ENCODE measurements at places on chromosomes 13 and 19.

DNA sequence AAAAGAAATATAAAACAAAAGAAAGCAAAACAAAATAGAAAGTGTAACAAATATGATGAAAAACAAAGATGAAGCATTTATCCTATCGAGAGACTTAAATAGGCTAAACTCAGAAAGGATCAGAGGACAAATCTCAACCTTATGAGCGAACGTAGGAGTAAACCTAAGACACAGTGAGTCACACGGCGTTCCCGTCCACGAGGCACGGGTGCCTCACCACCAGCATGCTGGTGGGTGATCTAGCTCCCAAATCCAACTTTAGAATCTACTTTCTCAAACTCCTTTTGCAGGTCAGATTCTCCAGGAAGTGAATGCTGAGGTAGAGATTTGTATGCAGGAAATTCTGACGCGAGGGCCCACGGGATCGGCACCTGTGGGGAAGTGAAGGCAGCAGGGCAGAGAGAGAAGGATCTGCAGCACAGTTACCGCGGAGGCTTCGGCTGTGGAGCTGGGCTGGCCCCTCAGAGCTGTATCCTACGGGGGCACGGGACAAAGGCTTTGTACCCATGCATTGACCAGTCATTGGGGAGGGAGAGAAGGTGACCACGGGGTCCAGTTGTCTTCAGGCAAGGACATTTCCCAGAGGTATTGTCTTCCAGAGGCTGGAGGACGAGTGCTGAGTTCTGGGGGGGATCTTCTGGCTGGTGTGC is 7.5 kb upstream of the MIER2 start:
- DNase-seq, result no peak

DNA sequence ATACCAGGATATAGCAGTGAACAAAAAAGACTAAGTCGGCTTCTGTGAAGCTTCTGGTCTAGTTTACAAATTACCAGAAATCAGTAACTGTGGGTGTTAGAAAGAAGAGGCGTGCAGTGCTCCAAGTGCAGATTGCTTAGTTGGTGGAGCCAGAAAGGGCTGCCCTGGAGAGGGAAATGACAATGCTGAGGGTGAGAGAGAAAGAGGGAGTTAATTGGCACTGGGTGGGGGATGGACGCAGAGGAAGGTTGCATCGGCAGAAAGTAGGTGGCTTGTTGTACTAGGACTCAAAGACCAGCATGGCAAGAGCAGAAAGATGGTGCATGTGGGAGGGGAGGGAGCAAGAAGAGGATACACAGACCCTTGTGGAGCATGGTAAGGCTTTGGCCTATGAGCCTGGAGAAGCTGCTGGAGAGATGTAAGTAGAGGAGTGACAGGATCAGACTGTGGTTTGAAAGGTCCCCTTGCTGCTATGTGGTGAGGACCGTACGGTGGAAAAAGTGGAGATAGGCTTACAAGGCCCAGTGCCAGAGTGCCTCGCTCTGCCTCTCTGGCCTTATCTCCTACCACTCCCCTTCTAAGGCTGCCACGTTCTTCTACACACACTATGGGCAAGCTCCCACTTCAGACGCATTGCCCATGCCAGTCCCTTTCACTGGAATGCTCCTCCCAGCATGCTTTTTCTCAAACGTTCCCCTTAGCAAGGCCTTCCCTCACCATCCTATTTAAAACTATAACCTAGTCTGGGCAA is 13.5 kb downstream of the SMG9 start:
- DNase-seq, result no peak

DNA sequence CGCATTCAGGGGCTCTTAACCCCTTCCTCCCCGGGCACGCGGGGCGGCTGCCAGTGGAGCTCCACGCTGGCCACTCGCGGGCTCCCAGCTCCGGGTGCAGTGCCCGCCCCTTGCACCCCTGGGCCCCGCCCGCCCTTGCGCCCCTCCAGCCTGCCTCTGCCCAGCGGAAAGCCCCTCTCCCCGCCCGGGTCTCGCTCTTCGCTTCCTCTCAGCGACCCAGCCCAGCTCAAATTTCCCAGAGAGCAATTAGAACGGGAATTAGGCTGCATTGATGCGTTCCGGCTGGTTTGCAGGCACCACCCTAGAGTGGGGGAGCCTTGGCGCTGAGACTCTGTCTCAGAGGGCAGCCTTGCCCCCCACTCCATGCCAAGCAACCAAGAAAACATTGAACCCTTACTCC is 1.8 kb upstream of the GSX1 start:
- DNase-seq, result no peak

GRCh38 chr19:31177246-31177645 is 172.0 kb downstream of the TSHZ3 start:
- DNase-seq, result no peak

- DNase-seq, result no peak
Measured at GRCh38 chr13:57813651-57814050, 182.1 kb downstream of the PCDH17 start.

GRCh38 chr13:23456437-23457210 is 23.1 kb upstream of the SACS start:
- DNase-seq, result no peak

GRCh38 chr19:29266603-29267002 is 53.7 kb upstream of the UQCRFS1 start:
- no peak for DNase-seq

DNA sequence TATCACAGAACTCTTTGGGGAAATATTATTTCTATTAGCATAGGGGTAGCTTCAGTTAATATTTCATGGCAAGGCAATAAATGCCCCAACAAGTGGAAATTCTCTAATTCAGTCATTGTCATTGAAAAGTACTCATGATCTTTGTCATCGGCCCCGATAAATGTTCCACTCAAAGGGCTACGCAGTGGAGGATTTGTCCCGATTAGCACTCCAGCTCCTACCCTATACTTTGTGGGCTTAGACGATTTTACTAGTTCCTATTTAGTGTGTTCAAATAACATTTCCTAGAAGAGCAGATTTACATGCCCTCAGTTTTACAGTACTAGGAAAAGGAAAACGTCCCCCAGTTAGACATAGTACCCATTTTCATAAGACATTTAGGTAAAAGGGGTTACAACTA is 38.0 kb upstream of the ATP12A start:
- no peak for DNase-seq

- no peak for DNase-seq
Measured at GRCh38 chr13:93686399-93686798, 459.8 kb downstream of the GPC6 start.

DNA sequence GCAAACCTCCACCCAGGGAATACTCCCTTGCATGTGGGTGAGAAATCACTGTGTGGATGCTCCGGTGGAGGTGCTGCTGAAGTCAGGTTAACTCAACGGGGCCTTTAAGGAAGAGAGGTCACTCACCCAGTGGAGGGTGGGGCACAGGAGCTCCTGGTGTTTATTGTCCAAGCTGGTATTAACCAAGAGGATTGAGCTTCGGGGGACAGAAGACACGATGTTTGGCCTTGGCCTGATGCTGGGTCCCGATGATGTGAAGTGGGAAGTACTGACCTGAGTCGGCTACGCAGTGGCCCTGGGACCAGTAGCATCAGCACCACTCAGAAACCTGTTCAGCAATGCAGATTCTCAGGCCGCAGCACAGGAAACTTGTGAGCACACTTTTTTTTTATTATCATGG is 85.7 kb upstream of the WASF3 start:
- DNase-seq, result no peak

- DNase-seq, result no peak
Measured at GRCh38 chr13:37417060-37417441, 181.5 kb downstream of the POSTN start.

DNA sequence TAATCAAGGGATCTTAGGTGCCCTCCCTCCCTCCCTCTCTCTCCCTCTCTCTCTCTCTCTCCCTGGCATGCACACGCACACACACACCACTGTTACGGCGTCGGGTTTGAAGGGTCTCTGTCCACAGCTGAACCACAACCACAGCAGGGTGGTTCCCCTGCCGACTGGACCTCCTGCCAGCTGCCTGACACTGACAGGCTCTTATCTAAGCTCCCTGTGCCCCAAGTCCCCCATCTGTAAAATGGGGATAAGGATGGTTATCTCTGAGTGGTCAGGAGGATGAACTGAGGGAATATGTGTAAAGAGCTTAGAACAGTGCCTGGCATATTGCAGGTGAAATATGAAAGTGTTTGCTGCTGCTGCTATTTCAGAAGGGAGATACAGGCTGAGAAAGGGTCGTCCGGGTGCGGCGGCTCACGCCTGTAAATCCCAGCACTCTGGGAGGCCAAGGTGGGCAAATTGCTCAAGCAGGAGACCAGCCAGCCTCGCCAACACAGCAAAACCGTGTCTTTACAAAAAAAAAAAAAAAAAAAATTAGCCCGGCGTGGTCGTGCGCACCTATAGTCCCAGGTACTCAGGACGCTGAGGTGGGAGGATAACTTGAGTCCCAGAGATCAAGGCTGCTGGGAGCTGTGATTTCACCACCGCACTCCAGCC is 852 bp upstream of the SHISA7 start:
- DNase-seq, result no peak

DNA sequence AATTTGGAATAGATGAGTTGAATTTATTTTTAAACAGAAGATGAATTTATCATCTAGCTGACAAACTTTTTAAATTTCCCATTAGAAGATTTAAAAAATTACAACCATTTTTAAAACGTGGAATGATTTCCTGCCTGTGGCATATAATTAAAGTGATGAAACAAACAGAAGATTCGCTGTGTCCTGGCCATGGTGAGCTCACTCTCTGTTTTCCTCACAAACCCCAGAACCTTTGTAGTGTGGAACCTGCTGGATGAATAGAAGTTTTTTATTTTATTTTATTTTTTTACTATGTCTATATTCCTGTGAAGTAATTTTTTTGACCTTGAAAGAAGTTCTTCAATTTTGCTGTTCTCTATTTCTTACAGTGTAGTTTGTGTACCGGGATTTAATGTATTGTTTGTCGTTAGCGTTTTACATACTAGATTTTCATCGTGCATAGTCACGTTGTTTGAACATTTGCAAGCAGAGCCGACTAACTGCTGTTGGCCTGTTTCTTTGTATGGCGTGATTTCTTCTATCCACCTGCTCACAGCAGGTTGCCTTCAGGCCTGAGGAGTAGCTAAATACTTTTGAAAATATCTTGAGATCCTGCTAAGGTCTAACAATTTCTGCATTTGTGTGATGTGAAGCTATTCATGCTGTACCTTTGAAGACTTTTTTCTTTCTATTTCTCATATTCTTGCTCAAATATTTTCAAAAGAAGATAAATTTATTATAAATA is 149.2 kb downstream of the GGACT start:
- no peak for DNase-seq

GRCh38 chr19:16204005-16204294 is 6.2 kb downstream of the AP1M1 start:
- DNase-seq, result no peak

DNA sequence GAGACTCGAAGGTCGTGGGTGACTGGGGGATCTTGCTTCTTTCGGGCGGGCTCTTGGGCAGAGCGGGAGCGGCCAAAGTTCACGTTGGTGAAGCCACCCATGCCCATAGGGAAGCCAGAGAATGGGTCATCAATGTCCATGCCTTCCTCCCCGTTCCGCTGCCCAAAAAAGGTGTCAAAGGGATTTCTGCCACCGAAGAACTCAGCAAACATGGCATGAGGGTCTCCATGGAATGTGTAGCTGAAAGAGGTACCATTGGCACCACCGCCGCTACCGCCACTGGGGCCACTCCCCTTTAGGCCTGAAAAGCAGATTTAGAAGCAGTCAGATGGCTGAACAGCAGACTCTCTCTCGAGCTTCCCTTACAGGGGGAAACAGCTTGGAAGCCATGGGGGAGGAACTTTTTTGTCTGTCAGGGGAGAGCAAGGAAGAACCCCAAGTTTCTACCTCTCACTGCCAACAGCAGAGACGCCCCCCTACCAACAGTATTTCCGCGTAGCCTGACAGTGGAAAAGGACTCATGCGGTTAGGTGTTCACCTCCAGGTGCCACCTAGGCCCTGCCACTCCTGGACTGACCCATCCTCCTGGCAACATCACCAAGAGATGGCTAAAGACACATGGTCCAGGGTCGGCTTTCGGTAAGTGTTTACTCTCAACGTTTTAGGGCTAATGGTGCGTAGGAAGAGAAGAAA is 1.3 kb downstream of the DNAJB1 start:
- DNase-seq, result no peak

DNA sequence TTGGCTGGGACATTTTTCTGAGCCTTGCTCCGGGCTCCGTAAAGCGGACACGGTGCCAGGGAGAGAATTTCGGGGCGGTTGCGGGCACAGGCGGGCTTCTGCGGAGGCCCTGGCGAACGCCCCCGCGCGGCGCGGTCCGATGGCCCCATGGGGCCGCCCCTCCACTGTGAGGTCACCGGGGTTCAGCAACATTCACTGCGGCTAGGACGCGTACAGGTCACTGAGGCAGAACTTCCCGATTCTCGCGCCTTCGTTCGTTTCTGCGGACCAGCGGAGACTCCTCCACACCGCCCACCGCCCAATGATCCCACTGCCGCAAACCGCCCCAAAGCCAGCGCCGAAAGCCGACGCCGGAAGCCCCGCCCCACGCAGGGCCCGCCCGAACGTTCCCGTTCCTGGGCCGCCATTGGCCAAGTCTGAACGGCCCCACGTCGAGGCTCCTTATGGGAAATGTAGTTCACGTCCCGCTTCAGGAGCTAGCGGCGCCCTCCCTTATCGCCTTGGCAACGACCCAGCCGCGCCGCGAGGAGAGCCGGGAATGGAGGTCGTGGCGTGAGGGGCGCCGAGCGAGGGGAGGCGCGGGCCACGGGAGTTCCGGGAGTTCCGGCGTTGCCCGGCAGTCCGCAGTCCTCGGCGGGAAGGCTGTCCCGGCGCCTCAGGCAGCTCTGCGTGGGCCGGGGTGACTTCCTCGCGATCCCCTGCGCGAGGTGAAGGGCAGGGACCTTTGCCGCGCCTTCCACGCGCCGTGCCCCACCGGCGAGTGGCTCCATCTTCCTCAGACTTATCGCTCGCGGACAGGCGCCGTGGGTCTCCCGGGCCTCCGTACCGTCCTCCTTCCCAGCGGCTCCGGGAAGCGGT is at the start of gene ZNF584:
Gene ZNF584, plus strand, starts transcription at position 498 of the 858 bp plus-strand sequence. CDS start 499 bp downstream, outside the sequence.
- DNase-seq, result peak; percentile 67

DNA sequence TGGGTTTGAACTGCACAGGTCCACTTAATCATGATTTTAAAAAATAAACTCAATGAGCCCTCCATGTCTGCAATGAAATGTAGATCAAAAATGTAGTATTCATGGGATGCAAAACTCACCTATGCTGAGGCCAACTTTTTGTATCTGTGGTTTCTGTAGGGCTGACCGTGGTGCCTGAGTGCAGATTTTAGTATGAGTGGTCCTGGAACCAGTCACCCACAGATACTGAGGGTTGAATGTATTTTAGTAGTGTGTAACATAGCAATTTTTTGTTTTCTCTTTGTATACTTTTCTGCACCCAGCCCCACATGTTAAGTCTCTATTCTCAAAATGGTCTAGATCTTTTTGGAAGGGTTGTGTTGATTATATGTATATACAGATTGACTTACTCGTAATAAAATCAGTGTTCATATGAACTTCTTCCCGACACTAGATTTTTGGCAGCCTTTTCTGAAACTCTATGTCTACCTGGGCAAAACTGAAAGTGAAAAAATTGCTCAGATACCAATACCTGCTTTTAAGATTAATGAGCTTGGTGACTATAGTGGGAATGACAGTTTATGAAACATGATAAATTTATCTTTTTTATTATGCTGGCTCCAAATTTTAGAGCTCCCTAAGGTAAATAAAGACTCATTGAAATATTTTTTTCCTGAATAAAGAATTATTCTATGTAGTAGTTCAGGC is 51.6 kb downstream of the DNAJC15 start:
- no peak for DNase-seq

GRCh38 chr13:73168953-73169401 is 110.2 kb downstream of the KLF5 start:
- no peak for DNase-seq
